ENCODE measurements at places on chromosomes 3 and 15.

GRCh38 chr3:17074559-17074958 lies 189.8 kb downstream of the PLCL2 start:
- DNase-seq = peak; percentile 42

- DNase-seq = no peak
Observed at GRCh38 chr15:61033319-61033718, 195.8 kb downstream of the RORA start.

DNA sequence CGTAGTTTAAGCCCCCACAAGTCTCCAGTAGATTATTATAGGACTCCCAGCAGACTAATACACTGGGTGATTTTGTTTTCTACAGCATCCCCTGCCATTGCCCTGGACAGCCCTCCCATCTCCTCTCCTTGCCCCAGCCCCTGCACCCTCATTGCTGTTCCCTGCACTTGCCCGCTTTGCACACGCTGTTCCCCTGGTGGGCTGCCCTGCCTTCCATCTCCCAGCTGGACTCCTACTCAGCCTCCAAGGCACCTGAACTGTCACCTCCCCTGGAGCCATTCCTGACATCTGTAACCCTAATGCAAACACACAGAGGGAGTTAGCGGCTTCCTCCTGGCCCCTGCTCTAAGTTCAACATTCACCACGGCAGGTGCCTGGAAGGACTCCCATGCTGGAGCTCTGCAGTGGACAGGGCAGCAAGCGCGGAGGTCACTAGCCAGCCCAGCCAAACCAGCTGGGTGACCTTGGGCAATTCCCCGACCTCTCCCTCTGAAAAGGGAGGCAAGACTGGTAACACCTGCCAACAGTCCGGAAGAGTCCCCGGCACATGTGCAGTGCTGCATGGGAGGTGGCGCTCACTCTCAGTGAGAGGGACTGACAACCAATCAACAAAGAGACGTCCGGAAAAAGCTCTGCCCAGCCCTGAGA lies 38.8 kb upstream of the IQSEC1 start:
- no peak for DNase-seq

DNA sequence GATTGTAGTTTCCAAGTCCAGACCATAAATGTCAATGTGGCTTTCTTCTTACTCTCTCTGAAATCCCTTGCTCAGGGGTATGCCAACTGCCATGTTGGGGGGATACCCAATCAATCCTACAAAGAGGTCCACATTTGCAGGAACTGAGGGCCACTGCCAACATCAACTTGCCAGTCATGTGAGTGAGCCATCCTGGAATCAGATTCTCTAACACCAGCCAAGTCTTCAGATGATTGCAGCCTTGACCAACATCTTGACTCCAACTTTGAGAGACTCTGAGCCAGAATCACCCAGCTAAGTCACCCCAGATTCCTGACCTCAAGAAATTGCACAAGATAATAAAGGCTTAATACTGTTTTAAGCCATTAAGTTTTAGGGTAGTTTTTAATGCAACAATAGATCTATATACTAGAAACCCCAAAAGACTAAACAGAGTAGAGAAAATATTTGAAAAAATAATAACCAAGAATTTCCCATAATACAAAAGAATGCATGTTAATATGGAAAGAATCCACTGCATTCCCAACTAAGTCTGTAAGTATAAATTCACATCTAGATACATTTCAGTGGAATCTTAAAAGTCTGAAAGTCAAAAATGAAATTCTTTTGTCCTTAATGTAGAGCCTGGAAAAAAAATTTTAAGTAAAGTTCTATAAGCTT lies 22.4 kb downstream of the ISG20 start:
- DNase-seq = no peak

DNA sequence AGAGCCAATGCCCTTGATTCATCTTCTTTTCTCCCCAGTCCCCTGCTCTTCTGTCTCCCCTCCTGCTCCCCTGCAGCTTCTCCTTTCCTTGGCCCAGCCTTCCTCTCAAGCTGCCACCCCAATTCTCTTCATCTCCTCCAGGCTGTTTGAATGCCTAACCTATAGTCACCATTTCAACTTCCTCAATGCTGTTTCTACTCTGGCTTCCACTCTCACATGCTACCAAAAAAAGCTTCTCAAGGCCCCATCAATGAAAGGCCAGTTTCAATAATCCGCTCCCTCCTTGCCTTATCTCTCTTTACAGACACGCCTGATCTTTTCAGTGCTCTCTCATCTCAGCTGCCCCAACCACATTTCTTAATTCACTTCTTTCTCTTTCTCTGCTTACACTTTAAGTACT lies 212.2 kb upstream of the GPR149 start:
- no peak for DNase-seq

DNA sequence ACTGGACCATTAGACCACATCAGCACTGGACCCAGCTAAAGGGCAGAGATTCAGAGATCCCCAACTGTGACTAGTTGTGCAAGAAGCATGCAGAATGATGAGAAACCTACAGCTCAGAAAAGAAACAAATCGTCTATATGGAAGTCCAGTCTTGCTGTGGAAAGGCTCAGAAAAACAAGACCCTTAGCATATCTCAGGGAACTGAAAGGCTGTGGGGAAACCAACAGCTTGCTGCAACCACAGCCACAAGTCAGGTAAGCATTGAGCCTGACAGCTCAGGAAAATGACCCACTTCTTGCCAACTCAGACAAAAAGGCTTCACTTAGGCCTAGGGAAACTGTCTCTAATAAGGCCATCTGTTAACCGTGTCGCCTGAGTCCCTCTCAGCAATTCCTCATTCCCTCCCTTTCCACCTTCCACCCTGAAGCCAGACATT lies 145.6 kb downstream of the LSAMP start:
- DNase-seq = no peak

GRCh38 chr3:72786668-72787067 lies 61.6 kb downstream of the SHQ1 start:
- no peak for DNase-seq

- no peak for DNase-seq
Observed at GRCh38 chr3:100206687-100207086, 54.1 kb upstream of the TBC1D23 start.

- no peak for DNase-seq
Observed at GRCh38 chr15:61916104-61916503, 144.1 kb downstream of the VPS13C start.

- DNase-seq = no peak
Observed at GRCh38 chr3:48564667-48565066, 1.1 kb upstream of the UCN2 start.

- DNase-seq = no peak
Observed at GRCh38 chr3:1087066-1087560, 5.7 kb upstream of the CNTN6 start.

DNA sequence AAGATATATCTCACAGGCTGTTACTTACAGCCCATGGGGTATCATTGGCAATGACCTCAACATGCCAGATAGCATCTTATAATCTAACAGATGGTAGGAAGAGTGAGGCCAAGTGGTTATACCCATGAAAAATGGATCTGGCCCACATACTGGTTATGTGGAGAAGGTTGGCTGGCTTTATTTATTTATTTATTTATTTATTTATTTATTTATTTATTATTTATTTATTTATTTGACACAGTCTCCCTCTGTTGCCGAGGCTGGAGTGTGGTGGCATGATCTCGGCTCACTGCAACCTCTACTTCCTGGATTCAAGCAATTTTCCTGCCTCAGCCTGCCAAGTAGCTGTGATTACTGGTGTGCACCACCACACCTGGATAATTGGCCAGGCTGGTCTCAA lies 11.6 kb downstream of the FBXO40 start:
- no peak for DNase-seq

- no peak for DNase-seq
Observed at GRCh38 chr3:39657075-39657474, 152.3 kb upstream of the MYRIP start.

DNA sequence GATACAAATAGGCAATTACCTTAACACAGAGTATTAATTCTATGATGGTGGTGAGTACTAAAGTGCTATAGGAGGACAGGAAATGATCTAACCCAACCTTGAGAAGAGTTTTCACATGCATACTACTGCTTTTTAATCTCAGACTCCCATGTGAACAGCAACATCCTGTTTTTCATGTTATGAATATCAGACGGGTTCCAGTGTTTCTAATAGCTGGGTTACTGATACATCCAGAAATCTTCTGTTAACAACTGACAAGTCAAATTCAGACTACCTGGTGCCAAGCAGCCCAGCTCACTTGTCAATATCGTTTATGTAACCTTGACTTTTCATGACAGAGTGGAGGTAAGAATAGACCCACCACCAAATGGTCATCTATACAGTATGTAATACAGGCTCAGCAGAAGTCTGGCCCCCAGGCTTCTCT lies 220.2 kb upstream of the COL8A1 start:
- DNase-seq = no peak

- no peak for DNase-seq
Observed at GRCh38 chr3:145959457-145960088, 201.4 kb downstream of the PLOD2 start.

DNA sequence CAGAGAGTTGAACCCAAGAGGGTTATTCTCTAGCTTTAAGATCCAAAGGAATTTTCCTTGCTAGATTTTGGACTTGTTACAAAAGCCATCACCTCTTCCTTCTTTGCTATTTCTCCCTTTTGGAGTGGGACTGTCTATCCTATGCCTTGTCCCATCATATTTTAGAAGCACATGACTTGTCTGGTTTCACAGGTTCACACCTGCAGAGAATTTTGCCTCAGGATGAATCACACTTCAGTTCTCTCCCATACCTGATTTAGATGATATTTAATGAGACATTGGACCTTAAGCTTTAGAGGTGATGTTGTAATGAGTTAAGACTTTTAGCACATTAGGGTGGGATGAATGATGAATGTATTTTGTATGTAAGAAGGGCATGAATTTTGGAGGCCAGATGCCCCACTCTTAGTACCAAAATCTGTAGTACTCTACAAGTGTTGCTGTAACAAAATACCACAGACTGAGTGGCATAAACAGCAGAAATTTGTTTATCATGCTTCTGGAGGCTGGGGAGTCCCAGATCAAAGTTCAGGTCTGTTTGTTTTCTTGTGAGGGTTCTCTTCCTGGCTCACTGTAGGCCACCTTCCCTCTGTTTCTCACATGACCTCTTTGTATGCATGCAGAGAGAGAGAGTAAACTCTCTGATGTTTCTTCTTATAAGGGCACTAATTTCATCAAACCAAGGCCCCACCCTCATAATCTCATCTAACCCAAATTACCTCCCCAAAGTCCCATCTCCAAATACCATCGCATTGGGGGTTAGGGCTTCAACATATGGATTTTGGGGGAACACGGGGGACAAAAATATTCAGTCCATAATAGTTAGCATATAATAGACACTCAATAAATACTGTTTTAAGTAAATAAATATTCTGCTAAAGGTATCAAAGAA lies 10.0 kb downstream of the LNP1 start:
- no peak for DNase-seq

GRCh38 chr3:149215515-149215914 lies 6.1 kb downstream of the CP start:
- no peak for DNase-seq

DNA sequence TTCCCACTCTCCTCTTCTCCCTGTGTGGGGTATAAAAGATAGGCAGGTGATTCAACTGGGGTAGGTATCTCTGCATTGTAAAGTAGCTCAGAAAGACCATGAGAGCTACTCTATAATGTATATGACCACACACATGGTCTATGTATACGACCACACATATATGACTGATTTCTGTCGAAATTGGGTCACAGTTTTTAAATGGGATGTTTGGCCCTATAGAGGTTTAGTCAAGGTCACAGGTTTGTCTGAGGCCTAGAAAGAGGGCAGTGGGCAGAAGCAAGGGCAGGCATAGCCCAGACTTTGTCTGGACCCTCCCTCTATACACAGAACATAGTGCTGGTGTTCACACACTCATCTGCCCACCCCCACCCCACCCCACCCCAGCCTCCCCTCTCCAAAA lies 4.4 kb downstream of the LAMP3 start:
- DNase-seq = no peak

DNA sequence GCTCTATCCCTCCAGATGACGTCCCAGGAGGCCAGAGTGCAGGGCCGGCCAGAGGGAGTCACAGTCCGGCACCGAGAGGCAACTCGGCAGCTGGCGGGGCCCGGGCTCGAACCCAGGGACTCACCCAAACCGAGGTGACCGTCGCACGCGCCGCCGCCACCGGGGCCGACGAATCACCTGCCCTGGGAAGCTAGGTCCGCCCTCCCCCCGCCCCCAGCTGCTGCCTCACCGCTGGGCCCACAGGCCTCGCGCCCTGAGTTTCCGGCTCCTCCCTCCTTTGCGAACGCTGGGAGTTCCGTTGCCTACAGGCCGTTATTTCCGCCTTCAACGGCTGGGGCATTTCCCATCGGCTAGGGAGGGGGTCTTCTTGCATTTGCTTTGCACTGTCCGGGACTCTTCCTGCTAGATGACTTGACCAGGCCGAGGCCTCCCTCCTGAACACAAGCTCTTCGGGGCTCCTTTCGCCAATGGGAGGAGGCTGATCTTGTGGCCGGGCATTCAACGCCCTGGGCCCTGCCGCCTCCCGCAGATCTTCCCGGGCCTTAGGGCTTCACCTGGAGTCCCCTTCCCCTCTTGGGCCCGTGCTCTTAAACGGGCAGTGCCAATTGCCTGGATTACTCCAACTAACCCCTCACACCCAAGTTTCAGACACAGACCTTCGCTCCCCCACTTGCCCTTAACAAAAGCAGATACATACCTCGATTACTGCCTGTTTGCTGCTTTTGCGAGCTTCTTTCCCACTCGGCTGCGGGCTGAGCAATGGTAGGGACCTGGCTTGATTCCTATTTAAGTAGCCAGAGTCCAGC lies at the start of gene SNUPN:
TSS of gene SNUPN (minus strand) at position 184 of the 806 bp plus-strand sequence. CDS start 4,674 bp downstream, outside the sequence.
- DNase-seq = peak; percentile 89

- DNase-seq = no peak
Observed at GRCh38 chr3:11626084-11626463, 17.6 kb downstream of the VGLL4 start.

DNA sequence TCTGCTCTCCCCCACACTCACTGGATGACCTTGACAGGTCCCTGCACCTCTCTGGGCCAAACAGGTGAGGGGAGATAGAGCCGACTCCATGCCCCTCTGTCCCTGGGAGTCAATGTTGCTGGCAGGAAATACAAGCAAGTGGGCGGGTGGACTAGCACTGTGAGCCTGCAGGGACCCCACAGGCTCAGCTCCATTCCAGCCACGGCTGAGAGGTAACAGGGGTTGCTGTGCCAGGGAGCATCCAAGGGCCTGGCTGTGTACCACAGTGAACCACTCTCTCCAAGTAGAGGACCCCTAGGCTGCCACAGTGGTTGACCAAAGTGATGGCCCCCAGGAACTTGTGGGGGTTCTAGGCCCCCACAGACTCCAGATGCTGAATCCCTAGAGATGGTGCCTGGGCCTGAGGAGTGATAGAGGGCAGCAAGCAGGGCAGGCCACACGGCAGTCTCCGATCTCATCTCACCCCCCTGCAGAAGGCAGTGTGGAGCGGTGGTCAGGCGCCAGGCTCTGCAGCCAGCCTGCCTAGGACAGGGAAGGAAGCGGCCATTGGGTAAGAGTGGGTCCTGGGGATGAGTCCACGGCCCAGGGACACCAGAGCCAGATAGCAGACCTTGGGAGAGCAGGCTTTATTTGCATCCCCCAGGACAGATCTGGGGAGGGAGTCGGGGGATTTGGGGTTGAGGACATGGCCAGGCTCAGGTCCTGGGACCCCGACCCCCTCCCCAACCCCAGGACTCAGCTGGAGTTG lies 3.2 kb downstream of the TNNC1 start:
- DNase-seq = no peak

- DNase-seq = no peak
Observed at GRCh38 chr3:25153561-25153960, 274.5 kb upstream of the RARB start.

Data from CD4-positive, alpha-beta memory T cell (primary cell).